A549 treated with Hydrocortisone at 1 μM for 4 hours (cell line): ENCODE measurements at places on chromosomes 2 and 18. TPM values are rescaled to one million over a fixed set of nuclear protein-coding genes. Genes with fewer than 3 reads are reported as not detected.

Gene IL37
- not detected in 5 replicates for total RNA-seq

Gene ABCB11
- 0.02 to 0.13 TPM (median 0.03 TPM) in 5 replicates for total RNA-seq

Gene CCT7
- total RNA-seq: 544 to 950 TPM (median 585 TPM) in 5 replicates

Gene MORN2
- total RNA-seq: 38.3 to 42.7 TPM (median 40.6 TPM) in 5 replicates

Gene NXPH2
- not detected in 5 replicates for total RNA-seq

Gene CFC1
- 0.09 to 0.10 TPM in 2 of 5 replicates, not detected in the others for total RNA-seq

Gene CNGA3
- 0.05 TPM in 1 of 5 replicates, not detected in the others for total RNA-seq

Gene LYG1
- 0.86 to 2.0 TPM (median 1.5 TPM) in 5 replicates for total RNA-seq

Gene TUBA3E
- total RNA-seq: 3.0 to 4.6 TPM (median 4.2 TPM) in 5 replicates

Gene LOXHD1
- total RNA-seq: not detected in 5 replicates

Gene SAG
- total RNA-seq: not detected in 5 replicates

Gene DOK6
- not detected in 5 replicates for total RNA-seq

Gene CTNNA2
- total RNA-seq: 0.15 to 0.36 TPM (median 0.21 TPM) in 5 replicates

Gene DPYSL5
- 3.8 to 6.2 TPM (median 5.2 TPM) in 5 replicates for total RNA-seq

Gene SCN9A
- total RNA-seq: 1.9 to 4.9 TPM (median 4.1 TPM) in 5 replicates

Gene CIB4
- 0.16 to 0.40 TPM (median 0.24 TPM) in 3 of 5 replicates, not detected in the others for total RNA-seq

Gene SFTPB
- 0.06 to 0.31 TPM (median 0.13 TPM) in 5 replicates for total RNA-seq

Gene EPAS1
- 89.4 to 119 TPM (median 107 TPM) in 5 replicates for total RNA-seq

Gene CTAGE1
- total RNA-seq: not detected in 5 replicates

Gene FHOD3
- 1.9 to 3.4 TPM (median 2.8 TPM) in 5 replicates for total RNA-seq

Gene CETN1
- total RNA-seq: not detected in 5 replicates
